Cortex of kidney (tissue), 1 donor: ENCODE measurements at places on chromosomes 11 and 22.

DNA sequence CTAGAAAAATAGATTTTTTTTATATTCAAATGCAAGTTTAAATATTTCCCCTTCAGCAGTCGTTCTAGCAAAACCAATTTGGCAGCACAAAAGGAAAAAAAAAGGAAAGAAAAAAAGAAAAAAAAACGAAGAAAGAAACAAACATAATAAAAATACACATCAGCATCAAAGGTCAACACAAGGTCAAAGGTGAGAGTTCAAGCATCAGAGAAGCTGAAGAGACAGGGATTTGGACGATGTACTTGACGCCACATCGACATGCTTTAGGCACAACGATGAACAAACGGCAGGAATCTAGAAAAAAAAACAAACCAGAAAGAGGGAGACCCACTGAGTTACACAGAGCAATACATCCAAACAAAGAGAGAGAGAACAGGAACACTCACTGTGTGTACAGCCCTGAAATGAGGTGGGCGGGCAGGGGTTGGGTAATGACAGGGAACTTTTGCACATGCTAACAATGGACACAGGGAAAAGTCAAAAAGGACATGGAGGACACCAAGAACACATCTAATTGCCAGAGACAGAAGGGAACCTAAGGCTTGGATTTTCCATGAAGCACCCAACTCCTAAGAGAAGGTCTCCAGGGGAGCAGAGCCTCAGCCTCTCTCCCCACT, 19.8 kb upstream of the RAPSN start:
- DNase-seq: no peak

DNA sequence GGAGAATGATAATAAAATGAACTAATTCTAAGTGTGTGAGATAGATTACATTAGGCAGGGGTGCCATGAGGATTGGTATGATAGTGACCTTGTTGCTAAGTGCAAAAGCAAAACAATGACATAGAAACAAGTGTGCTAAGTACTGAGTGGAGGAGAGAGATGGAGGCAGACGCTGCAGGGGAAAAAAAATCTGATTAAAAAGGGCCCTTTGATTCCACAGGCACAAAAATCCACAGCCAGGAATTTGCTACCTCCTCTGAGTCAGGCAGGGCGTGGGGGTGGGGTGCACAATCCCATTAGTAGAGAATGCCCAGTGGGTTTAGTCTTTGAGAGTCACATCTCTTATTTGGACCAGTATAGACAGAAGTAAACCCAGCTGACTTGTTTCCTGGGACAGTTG, at the start of gene CNTF:
Gene CNTF (plus strand): TSS at position 322 of the 400 bp plus-strand sequence. CDS start 88 bp downstream, outside the sequence.
- no peak for DNase-seq

DNA sequence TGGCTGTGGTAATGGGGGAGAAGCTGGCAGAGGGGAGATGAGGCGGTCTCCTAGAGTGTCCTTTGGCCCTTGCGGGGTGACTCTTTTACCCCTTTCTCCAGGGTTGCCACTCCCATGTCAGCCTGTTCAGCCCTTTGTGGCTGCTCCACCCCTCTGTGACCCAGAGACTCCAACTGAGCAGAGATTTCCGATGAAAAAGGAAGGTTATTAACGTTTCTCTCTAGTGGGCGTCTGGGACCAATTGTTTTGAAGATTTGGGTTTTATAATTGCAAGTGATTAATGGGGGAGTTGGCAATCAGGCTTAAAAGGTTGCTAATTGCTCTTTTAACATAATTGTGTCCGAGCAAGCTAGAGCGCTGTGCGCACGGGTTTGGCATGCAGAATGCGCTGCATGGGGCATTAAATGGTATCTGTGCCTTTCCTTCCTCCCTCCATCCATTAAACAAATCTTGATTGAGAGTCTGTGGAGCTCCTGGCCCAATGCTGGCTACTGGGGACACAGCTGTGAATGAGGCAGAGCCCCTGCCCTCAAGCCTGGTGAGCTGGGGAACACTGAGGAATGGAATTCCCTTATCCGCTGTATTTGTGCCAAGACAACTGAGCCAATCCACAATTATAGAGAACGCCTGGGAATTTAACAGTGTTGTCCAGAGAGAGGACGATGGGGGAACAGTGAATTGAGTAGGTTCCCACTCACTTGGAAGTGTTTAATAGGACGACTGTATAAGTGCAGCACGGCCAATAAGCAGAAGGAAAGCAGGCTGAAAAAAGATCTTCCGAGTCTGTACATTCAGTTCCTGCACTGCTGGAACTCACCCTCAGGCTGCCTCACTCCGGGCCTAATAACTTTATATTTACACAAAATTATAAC, 295.9 kb downstream of the MIAT start:
- no peak for DNase-seq

DNA sequence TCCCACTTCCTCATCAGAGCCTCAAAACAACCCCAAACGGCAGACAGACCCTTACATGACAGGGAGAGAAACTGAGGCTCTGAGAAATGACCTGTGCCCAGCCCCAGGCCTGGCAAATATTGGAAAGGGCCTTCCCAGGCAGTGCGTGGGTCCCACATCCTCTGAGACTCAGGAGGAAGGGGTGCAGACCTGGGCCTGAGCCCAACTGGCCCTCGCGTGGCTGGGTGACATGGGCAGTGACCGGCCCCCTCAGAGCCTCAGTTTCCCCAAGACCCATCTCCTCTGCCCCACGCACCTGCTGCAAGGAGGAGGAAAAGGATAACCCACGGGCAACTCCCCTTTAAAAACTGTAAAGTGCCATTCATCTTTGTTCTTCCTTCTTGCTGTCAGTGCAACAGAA, 35.6 kb downstream of the ELFN2 start:
- no peak for DNase-seq
